ENCODE measurements at places on chromosomes 1 and 21.

- no peak for DNase-seq
Measured at GRCh38 chr1:8462371-8462892, 144.5 kb downstream of the SLC45A1 start.

- no peak for DNase-seq
Measured at GRCh38 chr1:15245593-15246360, 1.2 kb upstream of the FHAD1 start.

GRCh38 chr21:16536140-16536539 lies 806.4 kb downstream of the USP25 start:
- DNase-seq: no peak

DNA sequence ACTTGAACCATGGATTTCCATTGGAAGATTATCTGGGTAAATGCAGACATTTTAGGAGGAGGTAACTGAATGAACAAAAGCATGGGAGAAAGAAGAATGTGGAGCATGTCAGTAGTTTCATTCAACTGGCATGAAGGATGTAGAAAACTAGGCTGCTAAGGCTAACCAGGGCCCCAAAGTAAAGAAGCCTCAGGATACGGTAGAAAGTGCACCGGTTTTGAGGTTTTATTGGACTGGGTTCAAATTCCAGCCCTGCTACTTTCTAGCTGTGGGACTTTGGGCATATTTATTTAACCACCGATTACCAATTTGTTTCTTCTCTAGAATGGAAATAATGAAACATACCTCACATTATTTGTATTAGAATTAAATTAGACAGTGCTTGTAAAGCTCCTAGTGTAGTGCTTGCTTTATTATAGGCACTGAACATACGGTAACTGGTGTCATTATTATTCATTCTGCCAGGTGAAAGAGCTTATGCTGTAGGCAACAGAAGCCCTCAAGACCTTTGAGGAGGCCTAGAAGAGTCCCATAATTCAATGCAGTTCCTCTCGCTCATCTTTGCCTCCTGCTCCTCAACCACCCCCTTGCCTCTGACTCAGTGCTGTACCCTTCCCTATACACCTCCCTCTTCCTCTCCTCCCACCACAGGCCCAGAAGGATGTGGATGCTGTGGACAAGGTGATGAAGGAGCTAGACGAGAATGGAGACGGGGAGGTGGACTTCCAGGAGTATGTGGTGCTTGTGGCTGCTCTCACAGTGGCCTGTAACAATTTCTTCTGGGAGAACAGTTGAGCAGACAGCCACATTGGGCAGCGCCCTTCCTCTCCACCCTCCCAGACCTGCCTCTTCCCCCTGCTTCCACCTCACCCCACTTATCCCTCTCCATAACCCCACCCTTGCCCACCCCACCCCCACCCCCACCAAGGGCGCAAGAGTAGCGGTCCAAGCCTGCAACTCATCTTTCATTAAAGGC lies 2.5 kb upstream of the CHTOP start:
- no peak for DNase-seq

DNA sequence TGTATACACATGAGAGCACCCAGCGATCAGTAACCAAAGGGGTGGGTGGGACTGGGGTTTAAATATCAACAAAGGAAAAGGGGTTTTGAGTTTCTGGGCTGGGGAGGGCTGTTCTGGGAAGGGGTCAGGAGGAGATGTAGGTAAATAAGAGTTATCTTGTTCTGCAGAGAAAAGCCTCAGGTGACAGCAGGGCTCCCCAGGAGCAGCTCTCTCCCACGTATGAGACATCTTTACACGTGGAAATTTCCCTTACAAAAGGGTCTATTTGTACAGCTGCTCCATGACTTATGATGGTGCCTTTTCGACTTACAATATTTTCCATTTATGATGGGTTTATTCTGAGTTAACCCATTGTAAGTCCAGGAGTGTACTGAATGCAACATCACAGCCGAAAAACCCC lies 16.3 kb upstream of the PADI2 start:
- DNase-seq: no peak

- DNase-seq: no peak
Measured at GRCh38 chr21:30437010-30437565, 3.0 kb upstream of the KRTAP15-1 start.

DNA sequence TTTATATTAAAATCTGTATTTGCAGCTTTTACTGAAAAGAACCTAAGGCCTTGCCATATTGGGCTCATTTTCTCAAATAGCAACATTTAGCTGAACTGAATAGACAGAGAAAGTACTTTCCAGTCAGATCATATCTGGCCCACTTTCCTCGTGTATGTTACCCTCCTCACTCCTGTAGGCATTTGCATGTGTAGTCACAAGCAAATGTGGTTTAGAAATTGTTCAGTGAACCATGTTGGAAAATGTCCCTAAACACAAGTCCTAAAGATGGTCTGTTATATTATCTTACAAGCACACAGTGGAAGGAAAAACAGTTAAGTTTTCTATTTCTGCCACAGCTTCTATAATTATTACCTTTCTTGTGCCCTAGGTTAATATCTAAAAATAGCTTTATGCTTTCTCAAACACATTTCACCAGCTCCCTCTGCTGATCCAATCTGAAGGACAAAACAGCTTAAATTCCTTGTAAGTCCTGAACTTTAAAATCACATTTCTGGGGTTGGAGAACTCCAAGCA lies 606 bp upstream of the FMO4 start:
- DNase-seq: no peak

- no peak for DNase-seq
Measured at GRCh38 chr1:227938276-227938675, 9.5 kb downstream of the WNT9A start.

- no peak for DNase-seq
Measured at GRCh38 chr1:228471762-228472398, 15.3 kb upstream of the RNF187 start.

DNA sequence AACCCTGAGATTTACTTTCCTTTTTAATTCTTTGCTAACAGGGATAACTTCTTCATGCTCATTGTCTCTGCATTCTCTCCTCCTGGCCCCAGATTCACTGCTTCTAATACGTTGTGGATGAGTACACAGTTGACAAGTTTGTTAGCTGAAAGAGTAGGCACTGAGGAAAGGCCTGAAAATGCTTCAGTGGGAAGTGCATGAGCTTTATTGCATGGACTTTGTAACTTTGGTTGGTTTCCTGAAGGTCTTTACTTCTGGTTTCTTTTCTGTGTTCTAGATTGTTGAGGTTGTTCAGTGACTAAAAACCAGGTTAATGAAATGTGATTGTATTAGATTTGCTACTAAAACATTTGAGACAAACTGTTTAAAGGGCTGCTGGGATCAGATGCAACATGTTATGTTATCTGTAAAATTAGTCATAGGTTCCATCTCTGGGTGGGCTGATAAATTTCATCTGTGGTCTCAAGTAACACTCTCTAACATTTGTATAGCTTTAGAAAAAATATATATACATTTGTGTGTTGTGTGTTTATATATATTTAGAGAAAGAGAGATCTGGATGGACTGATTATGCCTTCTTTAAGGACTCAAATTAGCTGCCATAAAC lies 19.1 kb downstream of the LRIG2 start:
- no peak for DNase-seq

- DNase-seq: no peak
Measured at GRCh38 chr1:117930173-117930447, 571 bp downstream of the WDR3 start.

- DNase-seq: no peak
Measured at GRCh38 chr1:153587314-153587713, 21.7 kb upstream of the S100A2 start.

Measured in activated naive CD4-positive, alpha-beta T cell (primary cell).